ENCODE measurements at places on chromosomes 2 and 18.

GRCh38 chr2:9574331-9574730, 18.7 kb upstream of the ADAM17 start:
- DNase-seq: no peak

DNA sequence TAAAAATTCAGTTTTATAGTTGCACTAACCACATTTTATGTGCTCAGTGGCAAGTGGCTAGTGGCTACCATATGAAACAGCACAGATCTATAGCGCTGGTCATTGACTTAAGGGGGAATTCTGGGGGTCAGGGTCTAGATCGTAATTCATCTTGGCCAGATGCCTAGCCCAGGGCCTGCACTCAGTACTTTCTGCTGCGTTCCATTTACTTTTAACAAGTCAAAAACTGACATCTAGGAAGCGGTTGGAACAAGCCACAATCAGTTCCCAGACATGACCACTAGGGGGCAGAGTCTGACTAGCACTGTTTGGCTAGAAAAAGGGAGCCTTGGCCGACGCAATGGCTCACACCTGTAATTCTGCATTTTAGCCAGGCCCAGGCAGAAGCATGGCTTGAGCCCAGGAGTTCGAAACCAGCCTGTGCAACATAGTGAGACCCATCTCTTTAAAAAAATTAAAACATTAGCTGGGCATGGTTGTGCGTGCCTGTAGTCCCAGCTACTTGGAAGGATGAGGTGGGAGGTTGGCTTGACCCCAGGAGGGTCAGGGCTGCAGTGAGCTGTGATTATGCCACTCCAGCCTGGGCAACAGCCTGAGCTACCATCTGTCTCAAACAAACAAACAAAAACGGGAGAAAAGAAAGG, 9.0 kb upstream of the TMBIM1 start:
- DNase-seq: peak; percentile 78

- DNase-seq: no peak
These were observed 85.6 kb downstream of the EHD3 start for GRCh38 chr2:31319406-31320175.

GRCh38 chr18:24208270-24209035, 69.6 kb downstream of the CABYR start:
- no peak for DNase-seq

GRCh38 chr2:214471990-214472389, 61.1 kb downstream of the VWC2L start:
- no peak for DNase-seq

GRCh38 chr18:77969972-77970371, 720.3 kb downstream of the GALR1 start:
- no peak for DNase-seq

DNA sequence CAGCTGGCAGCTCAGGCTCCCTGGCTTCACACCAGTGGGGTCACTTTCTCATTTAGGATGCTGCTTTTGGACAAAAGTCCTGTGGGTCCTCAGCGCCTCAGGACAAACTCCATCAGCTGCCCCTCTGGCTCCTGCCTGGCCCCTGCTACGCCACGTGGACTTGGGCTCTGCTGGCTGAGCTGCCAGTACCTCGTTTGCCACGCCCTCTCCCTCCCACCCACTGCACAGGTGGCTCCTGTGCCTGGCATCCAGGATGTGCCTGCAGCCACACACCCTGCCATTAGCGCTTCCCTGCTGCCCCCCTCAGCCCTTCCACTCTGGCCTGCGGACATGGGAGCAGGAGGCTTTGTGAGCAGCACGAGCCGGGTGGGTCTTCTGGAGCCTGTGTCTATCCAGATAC, 118.9 kb downstream of the ZNF236 start:
- no peak for DNase-seq

GRCh38 chr2:119914266-119914665, 98.6 kb upstream of the EPB41L5 start:
- no peak for DNase-seq

DNA sequence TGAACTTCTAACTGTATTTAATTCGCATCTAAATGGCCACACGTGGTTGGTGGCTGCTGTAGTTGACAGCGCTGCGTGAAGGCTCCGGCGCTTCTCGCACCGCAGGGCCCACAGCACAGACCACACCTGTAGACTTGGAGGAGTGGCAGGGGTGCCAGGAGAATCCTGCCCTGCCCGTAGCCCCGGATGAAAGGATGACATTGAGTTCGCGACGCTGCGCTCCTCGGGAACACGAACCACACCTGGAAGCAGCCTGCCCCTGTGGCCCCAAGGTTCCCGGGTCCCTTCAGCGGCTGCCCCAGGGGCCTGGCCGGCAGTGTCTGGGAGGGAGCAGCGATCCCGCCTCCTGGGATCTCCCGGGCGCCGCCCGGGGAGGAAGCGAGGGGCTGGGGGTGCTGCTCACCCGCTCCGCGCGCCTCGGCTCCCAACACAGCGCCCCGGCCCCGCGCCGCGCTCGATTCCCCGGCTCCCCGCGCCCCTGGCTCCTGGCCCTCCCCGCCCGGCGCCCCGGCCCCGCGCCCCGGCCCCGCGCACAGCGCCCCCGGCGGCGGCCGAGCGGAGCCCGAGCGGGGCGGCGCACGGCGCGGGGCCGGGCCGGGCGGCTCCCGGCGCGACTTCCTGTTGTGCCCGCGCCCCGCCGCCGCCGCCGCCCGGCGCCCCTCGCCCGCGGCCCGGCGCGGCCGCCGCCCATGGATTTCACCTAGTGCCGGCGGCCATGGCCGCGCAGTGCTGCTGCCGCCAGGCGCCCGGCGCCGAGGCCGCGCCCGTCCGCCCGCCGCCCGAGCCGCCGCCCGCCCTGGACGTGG, at the start of gene RNPEPL1:
Gene RNPEPL1 (plus strand): TSS at position 613 of the 806 bp plus-strand sequence. CDS start 103 bp downstream, at position 716.
- no peak for DNase-seq

- no peak for DNase-seq
These were observed 175.6 kb downstream of the EN1 start for GRCh38 chr2:118671701-118672454.

- DNase-seq: no peak
These were observed 756 bp downstream of the ADCYAP1 start for GRCh38 chr18:905307-905947.

GRCh38 chr18:45834306-45834705, 8.8 kb downstream of the SIGLEC15 start:
- no peak for DNase-seq
